ENCODE measurements at places on chromosomes 16 and 17. TPM values are rescaled to one million over a fixed set of nuclear protein-coding genes. Genes with fewer than 3 reads are reported as not detected.

ITGB4 gene
- 1.4 TPM for polyA plus RNA-seq

GLIS2 gene
- polyA plus RNA-seq, result not detected

SUMO2 gene
- 381 TPM for polyA plus RNA-seq

ACSM2A gene
- polyA plus RNA-seq, result not detected

All from naive thymus-derived CD8-positive, alpha-beta T cell (primary cell).